GM23338 (cell line): ENCODE measurements at places on chromosomes 5 and 9. TPM values are rescaled to one million over a fixed set of nuclear protein-coding genes. Genes with fewer than 3 reads are reported as not detected.

PCDHGA8 gene
- 0.70 and 1.1 TPM in 2 replicates for polyA plus RNA-seq

BNC2 gene
- 9.9 and 12.7 TPM in 2 replicates for polyA plus RNA-seq

FSD1L gene
- polyA plus RNA-seq: 4.0 and 5.2 TPM in 2 replicates

TMC1 gene
- 0.42 and 0.61 TPM in 2 replicates for polyA plus RNA-seq

RFESD gene
- polyA plus RNA-seq: 6.9 and 7.1 TPM in 2 replicates

PCDHB15 gene
- 4.9 and 6.1 TPM in 2 replicates for polyA plus RNA-seq

CATSPER3 gene
- 0.19 and 0.37 TPM in 2 replicates for polyA plus RNA-seq

DNA sequence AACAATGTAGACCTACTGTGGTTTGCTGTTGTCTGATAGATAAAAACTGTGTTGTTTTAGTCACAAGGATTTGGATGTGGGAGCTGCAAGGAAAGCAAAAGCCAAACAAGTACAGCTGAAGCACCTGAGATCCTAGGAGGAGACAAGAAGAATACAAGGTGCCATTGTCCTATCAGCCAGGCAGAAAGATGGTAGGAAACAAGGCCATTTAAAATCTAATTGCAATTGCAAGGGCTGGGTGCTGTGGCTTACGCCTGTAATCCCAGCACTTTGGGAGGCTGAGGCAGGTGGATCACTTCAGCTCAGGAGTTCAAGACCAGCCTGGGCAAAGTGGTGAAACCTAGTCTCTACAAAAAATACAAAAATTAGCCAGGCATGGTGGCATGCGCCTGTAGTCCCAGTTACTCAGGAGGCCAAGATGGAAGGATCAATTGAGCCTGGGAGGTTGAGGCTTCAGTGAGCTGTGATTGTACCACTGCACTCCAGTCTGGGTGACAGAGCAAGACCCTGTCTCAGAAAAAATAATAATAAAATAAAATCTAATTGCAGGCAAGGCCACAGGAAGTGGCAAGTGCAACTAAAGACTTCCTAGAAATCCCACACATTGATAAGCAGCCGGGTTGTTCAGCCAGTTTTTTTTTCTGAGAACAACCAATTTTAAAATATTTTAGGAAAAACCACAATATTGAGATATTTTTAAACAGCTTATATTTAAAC lies 22.6 kb downstream of the DOCK8 start:
- no peak for DNase-seq

DNA sequence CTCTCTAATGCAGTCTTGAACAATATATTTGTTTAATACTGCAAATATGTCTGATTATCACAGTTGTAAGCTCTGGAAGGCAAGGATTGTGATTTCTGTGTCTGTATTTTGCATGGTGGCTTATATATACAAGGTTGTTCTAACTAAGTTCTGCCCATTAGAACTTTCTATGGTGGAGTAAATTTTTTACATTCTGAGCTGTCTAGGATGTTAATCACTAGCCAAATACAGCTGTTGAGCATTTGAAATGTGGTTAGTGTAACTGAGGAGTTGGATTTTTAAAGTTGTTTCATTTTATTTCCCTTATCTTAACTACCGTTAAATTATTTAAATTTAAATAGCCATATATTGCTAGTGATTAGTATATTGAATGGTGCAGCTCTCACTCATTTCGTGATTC lies 64.3 kb upstream of the DMRTA1 start:
- no peak for DNase-seq

- DNase-seq: peak; percentile 10
Measured at GRCh38 chr5:105730982-105731381, 1939.8 kb downstream of the EFNA5 start.

DNA sequence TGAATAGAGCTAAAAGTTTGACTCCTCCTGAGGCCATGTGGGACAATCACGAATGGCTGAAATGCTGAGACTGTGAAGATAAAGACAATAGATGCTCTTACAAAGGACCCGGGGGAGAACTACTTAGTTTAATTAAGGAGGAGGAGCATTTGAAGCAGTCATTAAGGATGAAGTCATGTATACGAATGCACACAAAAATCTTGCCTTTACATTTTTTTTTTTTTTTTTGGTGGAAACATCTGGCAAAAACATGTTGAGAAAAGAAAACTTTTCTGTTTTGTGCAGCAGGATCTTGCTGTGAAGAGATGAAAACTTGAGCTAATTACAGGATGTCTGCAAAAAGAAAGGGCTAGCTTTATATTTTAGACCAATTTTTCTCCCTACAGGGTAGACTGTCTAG lies 42.3 kb upstream of the NR3C1 start:
- DNase-seq: no peak

DNA sequence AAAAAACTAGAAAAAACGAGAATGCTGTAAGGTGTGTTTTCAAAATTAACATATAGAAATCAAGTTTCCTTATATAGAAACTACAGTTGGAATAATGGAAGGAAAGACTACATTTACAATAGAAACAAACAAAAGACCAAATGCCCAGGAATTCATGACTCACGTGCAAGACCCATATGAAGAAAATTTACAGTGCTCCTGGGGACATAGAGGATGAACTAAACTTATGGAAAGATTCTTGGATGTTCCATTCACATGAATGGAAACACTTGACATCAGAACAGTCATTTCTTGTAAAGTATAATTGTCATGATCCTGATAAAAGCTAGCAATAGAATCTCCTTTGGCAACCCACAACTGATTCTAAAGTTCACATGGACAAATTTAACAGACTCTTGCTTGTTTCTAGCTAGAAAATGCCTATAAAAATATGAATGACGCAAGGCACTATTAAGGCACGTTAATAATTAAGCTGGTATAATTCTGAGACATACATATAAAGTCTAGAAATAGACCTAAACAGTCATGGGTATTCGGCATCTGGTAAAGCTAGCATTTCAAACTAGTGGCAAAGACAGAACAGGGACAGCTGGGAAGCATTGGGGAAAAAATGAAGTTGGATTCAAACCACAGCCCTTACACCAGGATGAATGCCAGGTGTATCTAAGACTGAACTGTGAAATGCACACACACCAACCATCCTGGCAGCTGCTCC lies 5.1 kb upstream of the ZFP62 start:
- DNase-seq: no peak

- no peak for DNase-seq
Measured at GRCh38 chr5:173582216-173583111, 34.0 kb downstream of the BOD1 start.
